G401 (cell line): ENCODE measurements at places on chromosomes 6 and 20.
A peak's percentile ranks its signal among the peaks of the same experiment; 100 is the strongest.

GRCh38 chr6:125356884-125357283 lies 55.1 kb upstream of the HDDC2 start:
- no peak for DNase-seq

DNA sequence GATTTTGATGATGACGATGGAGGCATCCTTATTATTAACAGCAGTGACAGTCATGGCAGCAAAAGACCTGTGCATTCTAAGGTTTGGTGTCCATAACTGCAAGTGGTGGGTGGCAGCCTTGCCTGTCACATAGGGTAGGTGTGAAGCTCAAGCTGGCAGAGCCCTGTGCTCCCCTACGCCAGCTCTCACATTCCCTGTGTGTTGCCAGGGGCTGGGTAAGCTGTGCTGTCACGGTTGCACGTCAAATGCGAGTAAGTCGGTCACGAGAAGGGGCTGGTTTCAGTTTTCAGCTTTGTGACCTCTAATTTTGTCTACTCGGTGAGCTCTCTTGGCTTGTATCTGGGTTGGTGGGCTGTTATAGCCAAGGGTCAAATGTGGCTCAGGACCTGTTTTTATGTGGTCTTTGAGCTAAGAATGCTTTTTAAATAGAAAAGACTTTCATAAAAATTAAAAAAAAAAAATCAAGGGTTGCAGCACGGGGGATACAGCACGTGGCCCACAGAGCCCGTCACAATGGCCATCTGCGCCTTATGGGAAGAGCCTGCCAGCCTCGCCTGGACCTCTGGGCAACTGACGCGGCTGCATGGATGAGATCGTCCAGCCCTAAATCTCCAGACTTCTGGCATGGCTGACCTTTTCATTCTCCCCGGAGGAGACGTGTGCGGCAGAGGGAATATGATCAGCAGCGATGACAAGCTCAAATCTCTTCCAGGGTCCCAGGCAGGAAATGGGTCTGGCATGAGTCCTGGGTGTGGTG lies 148.5 kb downstream of the PHACTR3 start:
- DNase-seq, result peak; percentile 67

DNA sequence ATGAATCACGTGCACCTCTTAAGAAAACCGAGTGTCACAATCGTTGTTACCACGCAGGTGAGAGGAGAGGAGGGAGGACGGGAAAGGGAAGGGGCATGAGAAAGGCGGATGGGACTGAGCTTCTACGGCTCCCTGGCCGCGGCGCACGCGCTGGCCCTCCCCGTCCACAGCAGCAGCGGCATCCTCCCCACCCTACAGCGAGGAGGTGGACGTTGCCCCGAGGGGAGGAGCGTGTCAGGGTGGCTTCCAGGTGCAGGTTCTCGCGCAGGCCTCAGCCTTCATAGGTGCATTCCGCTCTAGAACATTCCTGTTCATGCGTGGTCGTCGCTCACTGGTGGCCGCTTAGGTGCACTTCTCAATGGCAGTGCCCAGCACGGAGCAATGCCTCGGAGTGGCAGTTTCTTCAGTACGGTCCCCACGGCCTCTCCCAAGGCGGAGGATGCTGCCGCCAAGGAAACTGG lies 29.7 kb upstream of the AFDN start:
- DNase-seq, result no peak

DNA sequence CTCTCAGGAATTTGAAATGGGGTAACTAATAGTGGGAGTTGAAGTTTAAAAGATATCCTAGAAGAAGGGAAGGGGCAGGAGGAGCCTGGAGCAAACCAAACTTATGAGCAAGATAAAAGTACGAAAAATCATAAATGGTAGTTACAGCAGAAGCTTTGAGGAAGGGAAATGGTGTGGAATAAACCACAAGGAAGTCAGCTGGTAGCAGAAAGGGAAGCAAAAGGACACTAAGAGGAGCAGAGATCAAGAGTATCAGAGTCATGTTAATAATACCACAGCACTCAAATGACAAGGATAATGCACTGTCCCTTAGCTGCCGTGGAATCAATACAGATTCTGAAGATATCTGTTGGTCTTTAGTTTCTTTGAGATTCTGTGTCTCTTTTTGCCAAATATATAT lies 44.9 kb upstream of the CCDC28A start:
- no peak for DNase-seq

DNA sequence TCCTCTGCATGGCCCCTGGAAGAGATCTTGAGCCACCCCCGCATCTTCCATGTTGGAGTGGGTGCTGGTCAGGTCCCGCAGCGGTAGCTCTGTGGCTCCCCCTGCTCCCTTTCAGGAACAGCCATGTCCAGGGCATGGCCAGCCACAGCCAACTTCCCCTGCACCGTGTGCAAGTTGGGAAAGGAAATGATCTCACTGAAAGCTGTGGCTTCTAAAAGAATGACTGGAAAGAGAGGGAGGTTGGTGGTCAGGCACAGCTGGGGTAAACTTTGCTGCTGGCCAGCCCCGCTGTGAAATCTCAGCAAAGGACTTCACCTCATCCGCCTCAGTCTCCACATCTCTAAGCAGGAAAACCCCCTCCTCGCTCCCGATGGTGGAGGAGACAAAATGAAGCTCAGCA lies 153.6 kb upstream of the CST7 start:
- DNase-seq, result no peak

- peak; percentile 88 for DNase-seq
These were observed 155.6 kb upstream of the SNX9 start for GRCh38 chr6:157667211-157668008.

DNA sequence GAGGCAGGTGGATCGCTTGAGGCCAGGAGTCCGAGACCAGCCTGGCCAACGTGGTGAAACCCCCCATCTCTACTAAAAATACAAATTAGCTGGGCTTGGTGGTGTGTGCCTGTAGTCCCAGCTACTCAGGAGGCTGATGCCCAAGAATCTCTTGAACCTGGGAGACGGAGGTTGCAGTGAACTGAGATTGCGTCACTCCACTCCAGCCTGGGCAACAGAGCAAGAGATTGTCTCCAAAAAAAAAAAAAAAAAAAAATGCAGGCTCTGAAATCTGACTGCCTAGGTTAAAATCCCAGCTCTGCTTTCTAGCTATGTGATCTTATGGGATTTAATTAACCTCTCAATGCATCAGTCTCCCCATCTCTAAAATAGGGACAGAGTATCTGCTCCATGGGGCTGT lies 3.3 kb upstream of the TMEM217 start:
- DNase-seq, result no peak

DNA sequence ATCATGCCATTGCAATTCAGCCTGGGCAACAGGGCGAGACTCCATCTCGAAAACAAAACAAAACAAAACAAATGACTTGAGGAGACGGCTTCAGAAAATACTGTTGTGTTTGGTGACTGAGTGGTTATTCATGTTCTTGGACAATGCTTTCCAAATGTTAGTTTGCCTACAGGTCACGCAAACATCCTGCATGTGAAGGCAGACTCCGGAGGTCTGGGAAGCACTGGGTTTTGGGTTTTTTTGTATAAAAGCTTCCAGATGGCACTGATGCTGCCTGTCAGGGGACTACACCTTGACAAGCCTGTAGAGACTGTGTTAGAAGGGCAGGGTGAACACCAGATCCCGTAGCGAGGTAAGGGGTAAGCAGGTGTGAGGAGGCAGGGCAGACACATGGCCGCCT lies 81.7 kb downstream of the THBS2 start:
- DNase-seq, result no peak

GRCh38 chr6:168877821-168878282 lies 375.8 kb downstream of the THBS2 start:
- DNase-seq, result peak; percentile 13

GRCh38 chr6:7150381-7151064 lies 42.8 kb downstream of the RREB1 start:
- DNase-seq, result no peak

GRCh38 chr6:50591135-50591534 lies 122.2 kb upstream of the TFAP2D start:
- DNase-seq, result no peak

DNA sequence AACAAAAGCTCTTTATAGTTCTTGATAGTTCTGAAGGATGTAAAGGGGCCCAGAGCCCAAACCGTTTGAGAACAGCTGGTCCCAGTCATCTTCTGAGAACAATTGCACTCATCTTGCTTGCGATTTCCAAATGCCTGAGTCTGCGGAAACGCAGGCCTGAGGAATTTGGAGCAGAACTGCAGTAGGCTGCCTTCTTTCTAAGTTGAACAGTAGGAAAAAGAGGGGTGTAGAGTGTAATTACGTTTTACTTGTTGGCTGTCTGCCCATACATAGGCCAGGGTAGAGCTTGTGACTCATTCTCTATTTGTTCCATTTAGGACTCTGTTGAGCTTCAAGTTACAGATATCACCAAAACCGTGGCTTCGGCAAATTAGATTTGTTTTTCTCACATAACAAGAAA lies 42.0 kb upstream of the KIF16B start:
- no peak for DNase-seq

DNA sequence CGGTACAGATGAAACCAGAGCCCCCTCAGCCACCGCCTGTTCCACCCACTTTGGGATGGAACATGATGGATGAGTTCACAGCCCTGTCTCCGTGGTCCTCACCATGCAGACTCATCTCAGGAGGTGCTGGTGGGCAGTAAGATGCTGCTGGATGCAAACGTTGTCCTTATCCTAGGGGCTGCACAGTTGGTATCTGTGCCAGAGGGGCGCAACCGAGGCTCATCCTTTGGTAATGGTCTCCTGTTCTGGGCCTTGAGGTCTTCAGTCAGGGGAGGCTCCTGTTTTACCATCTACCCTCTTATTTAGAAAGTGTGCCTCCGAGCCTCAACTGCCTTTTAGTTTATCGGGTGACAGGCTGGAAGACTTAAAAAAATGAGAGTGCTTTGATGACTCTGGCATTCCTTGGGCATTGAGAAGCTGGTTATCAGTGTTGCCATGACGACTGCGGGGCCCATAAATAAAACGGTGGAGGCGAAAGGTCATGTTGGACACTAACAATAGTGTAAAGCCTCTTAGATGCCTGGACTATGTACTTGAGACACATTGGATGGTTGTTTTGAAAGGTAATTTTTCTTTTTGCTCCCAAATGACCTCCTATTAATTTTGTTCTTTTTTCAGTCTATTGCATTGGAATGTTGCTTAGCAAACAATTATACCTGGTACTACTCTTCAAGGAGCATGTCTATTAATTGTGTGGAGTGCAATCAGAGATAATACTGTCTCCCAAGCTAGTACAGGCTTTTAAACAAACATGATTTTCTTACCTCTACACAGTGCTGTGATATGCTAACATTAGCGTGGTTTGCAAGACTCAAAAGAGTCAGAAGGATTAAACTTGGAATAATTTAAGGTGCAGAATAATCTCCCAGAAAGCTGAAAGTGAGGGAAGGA lies 74.2 kb upstream of the DSP start:
- DNase-seq, result no peak

DNA sequence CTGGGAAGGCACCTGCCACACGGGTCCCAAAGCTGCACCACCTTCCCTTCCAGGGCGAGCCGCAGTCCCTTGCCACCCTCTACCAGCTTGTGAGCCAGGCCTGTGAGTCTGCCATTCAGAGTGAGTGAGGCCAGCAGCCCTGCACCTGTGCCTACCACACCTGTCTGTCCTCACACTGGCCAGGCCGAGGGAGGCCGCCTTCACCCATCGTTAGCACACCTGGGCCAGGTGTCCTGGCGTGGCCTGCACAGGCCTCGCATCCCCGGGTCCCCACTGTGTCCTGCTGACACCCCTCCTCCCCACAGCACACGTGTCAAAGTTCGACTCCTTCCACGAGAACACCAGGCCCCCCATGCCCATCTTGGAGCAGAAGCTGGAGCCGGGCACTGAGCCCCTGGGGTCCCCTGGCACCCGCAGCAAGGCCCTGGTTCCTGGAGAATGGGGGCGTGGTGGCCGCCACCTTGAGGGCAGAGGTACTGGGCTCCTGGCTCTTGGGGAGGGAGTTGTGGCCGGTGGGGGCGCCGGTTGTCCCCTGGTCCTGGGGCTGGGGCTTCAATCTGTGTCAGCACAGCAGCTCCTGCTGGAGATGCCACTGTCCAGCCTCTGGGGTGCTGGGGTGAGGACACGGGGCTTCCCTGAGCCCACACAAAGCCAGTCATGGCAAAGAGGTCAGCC lies 33.0 kb downstream of the CHRNA4 start:
- DNase-seq, result no peak

DNA sequence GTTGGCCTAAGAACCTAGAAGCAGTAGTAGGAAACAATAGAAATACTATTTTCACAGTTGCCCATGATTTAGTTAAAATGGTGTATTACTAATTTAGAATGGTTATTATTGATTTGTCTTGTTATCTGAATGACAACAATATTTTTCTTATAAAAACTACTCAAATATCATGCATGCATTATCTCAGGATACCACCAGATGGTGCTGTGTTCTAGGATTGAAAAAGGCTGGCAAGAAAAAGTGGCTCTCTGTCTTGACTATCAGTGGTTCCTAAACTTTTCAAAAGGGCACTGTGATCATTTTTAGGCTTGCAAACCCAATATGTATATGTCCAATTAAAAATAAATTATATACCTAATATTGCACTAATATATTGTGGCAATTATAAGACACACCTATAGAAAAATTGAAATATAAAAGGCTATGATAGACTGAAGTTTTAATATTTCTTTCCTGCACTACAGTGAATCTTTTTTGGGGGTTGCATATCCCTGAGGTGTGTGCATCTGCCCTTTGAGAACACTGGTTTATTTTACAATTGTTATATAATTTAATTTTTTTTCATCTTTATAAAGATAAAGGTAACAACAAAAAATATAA lies 131.7 kb upstream of the MLIP start:
- peak; percentile 33 for DNase-seq

- DNase-seq, result no peak
These were observed 74.1 kb upstream of the MAP3K7 start for GRCh38 chr6:90660931-90661330.

GRCh38 chr6:161162722-161163121 lies 111.1 kb downstream of the AGPAT4 start:
- no peak for DNase-seq
